Neural cell (in vitro differentiated cells): ENCODE measurements at places on chromosomes 1 and 21. TPM values are rescaled to one million over a fixed set of nuclear protein-coding genes. Genes with fewer than 3 reads are reported as not detected.

GORAB gene
- polyA plus RNA-seq = 17.8 and 18.9 TPM in 2 replicates

CFAP107 gene
- polyA plus RNA-seq = not detected in 2 replicates

CDC14A gene
- polyA plus RNA-seq = 2.7 and 2.9 TPM in 2 replicates

SH2D1B gene
- polyA plus RNA-seq = not detected in 2 replicates

ANKRD34A gene
- polyA plus RNA-seq = 0.16 and 1.7 TPM in 2 replicates

SPRR2G gene
- polyA plus RNA-seq = not detected in 2 replicates

FAM72C gene
- 0.28 TPM in 1 of 2 replicates, not detected in the other for polyA plus RNA-seq

PROK1 gene
- 0.54 and 1.5 TPM in 2 replicates for polyA plus RNA-seq

RRP1B gene
- 20.3 and 21.5 TPM in 2 replicates for polyA plus RNA-seq
